ENCODE measurements at places on chromosomes 16 and 17. TPM values are rescaled to one million over a fixed set of nuclear protein-coding genes. Genes with fewer than 3 reads are reported as not detected.
A peak's percentile ranks its signal among the peaks of the same experiment; 100 is the strongest.

- H3K27ac ChIP-seq, result no peak overlapping the region
- H3K27me3 ChIP-seq, result peaks cover 35% of the 10 kb centered on the region
- no peak for DNase-seq
- H3K4me3 ChIP-seq, result no peak overlapping the region
- peaks cover 2% of the 10 kb centered on the region for H3K36me3 ChIP-seq
Measured at GRCh38 chr17:39579318-39580081, 28.2 kb downstream of the NEUROD2 start.

GRCh38 chr17:50865060-50865867, 890 bp downstream of the TOB1 start:
- H3K4me3 ChIP-seq, result peak overlapping the region; percentile 97
- H3K27me3 ChIP-seq, result no peaks in the 10 kb centered on the region
- H3K4me1 ChIP-seq, result peaks cover 41% of the 10 kb centered on the region
- DNase-seq, result no peak

Gene GUCY2D
- not detected for total RNA-seq

DNA sequence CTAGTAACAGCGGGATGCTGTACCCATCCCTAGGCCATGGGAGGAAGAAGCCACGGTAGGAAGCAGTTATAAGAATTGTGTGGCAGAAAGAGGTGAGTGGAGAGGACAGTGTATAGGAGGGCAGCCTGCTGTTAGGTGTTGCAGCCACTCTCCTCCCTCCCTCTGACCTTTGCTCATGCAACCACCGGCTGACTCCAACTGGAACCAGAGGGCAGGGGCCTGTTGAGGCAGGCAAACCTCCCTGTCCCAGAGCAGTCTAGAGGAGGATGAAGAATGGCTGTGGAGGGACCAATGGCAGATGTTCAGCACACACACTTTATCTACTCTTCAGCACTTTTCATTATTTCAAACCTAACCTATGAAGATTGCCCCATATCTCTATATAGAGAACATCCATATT, 2.2 kb downstream of the TXNL4B start:
- no peaks in the 10 kb centered on the region for H3K27me3 ChIP-seq
- H3K36me3 ChIP-seq, result peaks cover 12% of the 10 kb centered on the region
- no peak overlapping the region for H3K4me3 ChIP-seq
- H3K27ac ChIP-seq, result no peak overlapping the region

DNA sequence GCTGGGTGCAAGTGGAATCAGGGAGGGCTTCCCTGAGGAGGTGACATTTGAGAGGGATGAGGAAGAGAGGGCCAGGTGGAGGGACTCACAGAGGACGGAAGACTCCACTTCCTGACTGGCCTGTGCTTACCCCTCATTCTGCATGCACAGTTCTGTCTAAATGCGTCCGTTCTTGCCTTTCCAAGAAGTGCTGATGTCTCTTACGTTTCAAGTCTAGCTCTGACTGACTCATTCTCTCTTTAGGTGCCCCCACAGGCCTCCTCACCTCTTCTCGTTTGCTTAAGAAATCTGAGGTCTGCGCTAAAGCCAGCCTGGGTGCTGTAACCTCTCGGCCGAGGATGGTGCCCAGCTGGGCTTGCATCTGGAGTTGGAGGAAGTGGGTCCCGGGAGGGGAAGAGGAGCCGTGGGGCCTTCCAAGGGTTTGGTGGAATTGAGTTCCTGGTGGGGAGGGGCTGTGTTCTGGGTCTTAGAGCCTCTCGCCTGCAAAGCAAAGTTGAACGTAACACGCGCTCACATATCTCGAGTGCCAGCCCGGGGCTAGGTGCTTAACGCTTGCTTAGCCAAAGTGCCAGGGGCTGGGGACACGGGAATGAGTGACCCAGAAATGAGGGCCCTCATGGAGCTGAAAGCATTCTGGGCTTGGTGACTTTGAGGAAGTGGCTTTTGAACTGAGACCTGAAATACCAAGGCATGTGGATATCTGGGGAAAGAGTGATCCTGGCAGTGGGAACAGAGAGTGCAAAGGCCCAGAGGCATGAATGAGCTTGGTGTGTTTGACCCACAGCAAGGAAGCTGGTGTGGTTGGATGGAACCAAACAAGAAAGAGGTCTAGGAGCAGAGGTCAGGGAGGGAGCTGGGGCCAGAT, 4.8 kb downstream of the IL4R start:
- H3K4me3 ChIP-seq, result peak overlapping the region; percentile 29
- H3K36me3 ChIP-seq, result peaks cover 1% of the 10 kb centered on the region
- H3K4me1 ChIP-seq, result peaks cover 61% of the 10 kb centered on the region
- DNase-seq, result peak; percentile 67

- H3K27me3 ChIP-seq, result no peaks in the 10 kb centered on the region
- peaks cover 14% of the 10 kb centered on the region for H3K4me1 ChIP-seq
- H3K27ac ChIP-seq, result no peak overlapping the region
- DNase-seq, result no peak
- H3K4me3 ChIP-seq, result no peak overlapping the region
Measured at GRCh38 chr17:14621826-14622614, 321.1 kb downstream of the HS3ST3B1 start.

Gene ACSM5
- total RNA-seq, result 1.7 TPM

GRCh38 chr17:34475296-34475695, 104.1 kb upstream of the TMEM132E start:
- H3K4me3 ChIP-seq, result no peak overlapping the region
- H3K36me3 ChIP-seq, result no peaks in the 10 kb centered on the region
- no peaks in the 10 kb centered on the region for H3K4me1 ChIP-seq
- no peak for DNase-seq
- peaks cover 13% of the 10 kb centered on the region for H3K27me3 ChIP-seq

- peak; percentile 47 for DNase-seq
- H3K27me3 ChIP-seq, result no peaks in the 10 kb centered on the region
- peak overlapping the region; percentile 76 for H3K27ac ChIP-seq
- H3K4me3 ChIP-seq, result no peak overlapping the region
Measured at GRCh38 chr16:11140098-11140375, 116.0 kb downstream of the SOCS1 start.

Gene TOX3
- total RNA-seq, result not detected

- H3K36me3 ChIP-seq, result peaks cover 2% of the 10 kb centered on the region
- H3K27ac ChIP-seq, result no peak overlapping the region
- H3K27me3 ChIP-seq, result no peaks in the 10 kb centered on the region
Measured at GRCh38 chr16:81650982-81651562, 128.0 kb upstream of the PLCG2 start.

Gene CA5A
- total RNA-seq, result not detected

DNA sequence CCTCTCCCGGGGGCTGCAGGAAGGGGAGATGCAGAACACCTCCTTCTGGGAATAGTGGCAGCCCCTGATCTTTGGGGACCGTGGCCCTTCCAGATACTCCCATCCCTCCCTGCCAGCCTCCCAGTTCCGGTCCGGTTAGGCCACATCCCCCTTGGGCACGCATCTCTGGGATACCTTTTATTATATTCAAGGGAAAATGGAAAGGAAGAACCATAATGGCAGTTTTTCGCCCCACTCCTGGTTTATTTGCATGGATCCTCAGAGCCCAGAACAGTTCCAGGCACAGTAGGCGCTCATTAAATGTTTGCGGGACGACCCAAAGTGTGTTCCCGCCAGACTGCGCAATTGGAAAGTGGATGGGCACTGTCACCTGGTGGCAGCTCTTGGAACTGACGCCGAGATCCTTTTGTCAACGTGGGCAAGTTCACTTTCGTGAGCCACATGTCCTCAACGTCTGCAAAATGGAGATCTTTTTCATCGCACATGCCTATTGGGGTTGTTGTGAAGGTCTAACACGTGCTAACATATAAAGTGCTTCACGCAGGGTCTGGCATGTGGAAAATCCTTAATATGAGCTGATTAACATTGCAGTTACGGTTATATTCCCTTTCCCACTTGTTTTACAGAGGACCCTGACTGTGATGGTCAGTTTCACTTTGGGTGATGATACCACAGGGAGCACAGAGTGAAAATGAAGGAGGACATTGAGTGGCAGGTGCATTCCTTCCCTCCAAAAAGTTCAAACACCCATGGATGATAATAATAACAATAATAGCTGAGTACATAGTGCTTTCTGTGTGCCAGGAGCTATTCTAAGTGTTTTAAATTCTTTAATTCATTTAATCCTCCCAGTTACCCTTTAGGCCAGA, 1.7 kb upstream of the GPRC5B start:
- DNase-seq, result no peak
- peaks cover 19% of the 10 kb centered on the region for H3K4me1 ChIP-seq
- H3K27me3 ChIP-seq, result peaks cover 8% of the 10 kb centered on the region
- H3K4me3 ChIP-seq, result peak overlapping the region; percentile 33
- H3K27ac ChIP-seq, result no peak overlapping the region

Gene TPPP3
- 2.7 TPM for total RNA-seq

Gene IRX3
- 0.47 TPM for total RNA-seq

Gene EMP2
- 11.9 TPM for total RNA-seq

Gene ACAP1
- total RNA-seq, result 2.9 TPM

DNA sequence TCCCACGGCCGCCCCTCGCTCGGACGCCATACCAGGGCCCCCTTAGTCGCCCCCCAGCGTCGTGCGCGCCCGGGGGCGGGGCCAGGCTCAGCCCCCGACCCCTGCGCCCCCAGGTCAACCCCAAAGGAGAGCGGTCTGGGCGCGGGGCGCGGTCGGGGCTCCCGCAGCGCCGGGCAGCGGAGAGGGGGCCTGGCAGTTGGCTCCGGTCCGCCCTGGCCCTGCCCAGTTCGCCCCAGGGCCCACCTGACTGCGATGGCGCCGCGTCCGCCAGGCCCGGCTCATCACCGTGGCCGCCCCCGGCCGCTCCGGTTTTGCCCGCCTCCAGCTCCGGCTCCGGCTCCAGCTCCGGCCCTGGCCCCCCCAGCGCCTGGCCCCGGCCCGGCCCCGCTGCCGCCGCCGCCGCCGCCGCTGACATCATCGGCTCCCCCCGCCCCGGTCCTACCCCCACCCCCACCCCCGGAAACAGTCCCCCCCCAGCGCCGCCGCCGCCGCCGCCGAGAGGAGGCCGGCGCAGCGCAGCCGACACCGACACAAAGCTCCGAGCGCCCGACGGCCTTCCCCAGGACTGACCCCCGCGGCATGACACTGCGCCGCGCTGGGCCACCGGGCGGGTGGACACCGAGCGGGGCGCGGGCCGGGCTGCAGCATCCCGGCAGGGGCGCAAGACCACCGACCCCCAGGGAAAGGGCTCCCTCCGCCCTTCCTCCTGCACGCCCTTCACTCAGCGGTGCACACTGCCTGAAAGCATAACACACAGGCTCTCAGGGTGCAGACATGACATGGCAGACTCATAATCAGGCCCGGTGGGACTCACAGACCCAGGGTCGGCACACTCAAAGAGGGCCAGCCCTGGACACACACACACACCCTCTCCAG, at the start of gene ZBTB4:
TSS of gene ZBTB4 (minus strand) at position 419 of the 876 bp plus-strand sequence. CDS start 12,830 bp downstream, outside the sequence.
- peak within 1 kb of the TSS; percentile 90 for H3K4me3 ChIP-seq
- DNase-seq, result no peak
- H3K36me3 ChIP-seq, result no peaks in the 10 kb centered on the region
- H3K27ac ChIP-seq, result peak within 1 kb of the TSS; percentile 99

Gene TENT4B
- 9.8 TPM for total RNA-seq

- H3K4me3 ChIP-seq, result no peak overlapping the region
- H3K27me3 ChIP-seq, result no peaks in the 10 kb centered on the region
- H3K36me3 ChIP-seq, result peaks cover 43% of the 10 kb centered on the region
Measured at GRCh38 chr16:84088695-84089395, 27.9 kb downstream of the MBTPS1 start.

DNA sequence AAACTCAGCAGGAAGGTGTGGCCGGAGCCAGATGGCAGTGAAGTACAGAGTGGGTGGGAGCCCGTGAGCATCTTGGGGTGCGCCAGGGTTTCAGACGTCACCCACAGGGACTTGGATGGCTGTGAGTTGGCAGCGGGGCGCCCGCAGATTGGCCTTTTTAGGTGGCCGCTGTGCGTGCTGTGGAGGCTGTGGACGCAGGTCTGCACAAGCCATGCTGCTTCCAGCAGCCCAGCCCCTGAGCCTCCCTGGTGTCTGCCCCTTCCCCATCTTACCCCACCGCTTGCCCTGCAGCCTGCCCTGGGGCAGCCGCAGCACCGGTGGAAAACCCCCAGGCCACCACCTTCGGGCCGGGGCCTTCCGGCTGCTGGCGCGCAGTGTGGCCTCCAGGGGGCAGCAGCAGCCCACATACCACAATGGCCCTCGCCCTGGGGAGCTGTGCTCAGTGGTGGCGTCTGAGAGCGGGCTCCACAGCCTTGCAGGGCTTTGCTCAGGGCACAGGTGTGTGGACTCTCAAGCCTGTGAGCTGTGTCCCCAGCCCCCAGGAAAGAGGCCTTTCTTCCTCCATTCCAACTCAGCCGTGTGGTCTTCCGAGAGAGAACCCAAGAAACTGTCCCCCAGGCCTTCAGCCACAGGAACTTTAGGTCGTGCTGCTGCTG, 11.8 kb downstream of the ENDOV start:
- H3K36me3 ChIP-seq, result peaks cover 2% of the 10 kb centered on the region
- DNase-seq, result peak; percentile 89
- no peak overlapping the region for H3K4me3 ChIP-seq
- no peaks in the 10 kb centered on the region for H3K27me3 ChIP-seq

DNA sequence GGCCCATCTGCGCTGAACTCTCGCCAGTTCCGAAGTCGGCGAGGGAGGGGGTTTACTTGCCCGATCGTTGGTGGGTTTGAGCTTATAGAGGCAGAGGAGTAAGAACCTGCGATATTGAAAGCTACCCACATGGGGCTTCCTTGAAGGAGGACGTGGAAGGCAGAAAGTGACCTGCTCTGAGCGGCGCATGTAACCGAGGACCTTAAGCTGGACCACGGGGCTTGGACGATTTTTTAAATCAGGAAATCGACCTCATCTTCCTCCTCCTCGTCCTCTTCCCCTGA, 2.0 kb downstream of the PRAC2 start:
- H3K27ac ChIP-seq, result no peak overlapping the region
- no peak for DNase-seq
- H3K4me3 ChIP-seq, result no peak overlapping the region

GRCh38 chr16:53715023-53715384, 11.0 kb downstream of the FTO start:
- H3K27me3 ChIP-seq, result no peaks in the 10 kb centered on the region
- H3K36me3 ChIP-seq, result no peaks in the 10 kb centered on the region
- no peak overlapping the region for H3K4me3 ChIP-seq
- DNase-seq, result no peak
